Activated CD8-positive, alpha-beta memory T cell treated with anti-CD3 and anti-CD28 coated beads for 36 hours (primary cell): ENCODE measurements at places on chromosomes 6 and 20. TPM values are rescaled to one million over a fixed set of nuclear protein-coding genes. Genes with fewer than 3 reads are reported as not detected.

Gene NKX2-4
- total RNA-seq = not detected

Gene MYMX
- not detected for total RNA-seq

Gene PRSS35
- not detected for total RNA-seq

Gene RNF182
- not detected for total RNA-seq

Gene PCSK2
- total RNA-seq = not detected

Gene STAU1
- total RNA-seq = 76.4 TPM

Gene IL17A
- total RNA-seq = 0.78 TPM

Gene TRIM15
- total RNA-seq = not detected

Gene PKIB
- not detected for total RNA-seq

Gene TRIM10
- not detected for total RNA-seq

Gene RAET1L
- not detected for total RNA-seq

Gene FNDC1
- not detected for total RNA-seq

Gene IRAK1BP1
- total RNA-seq = 3.0 TPM

Gene MCHR2
- not detected for total RNA-seq

Gene POU5F1
- total RNA-seq = 0.15 TPM

Gene CRIP3
- 1.2 TPM for total RNA-seq

Gene TAPBP
- total RNA-seq = 184 TPM

Gene RCAN2
- total RNA-seq = 0.36 TPM

Gene HLA-DRB1
- total RNA-seq = 10.9 TPM

Gene VGLL2
- total RNA-seq = not detected

Gene LY6G6D
- not detected for total RNA-seq

Gene CYP21A2
- total RNA-seq = 0.23 TPM

Gene NXT1
- 48.7 TPM for total RNA-seq

Gene GNAS-AS1
- total RNA-seq = 1.3 TPM

Gene SSTR4
- not detected for total RNA-seq

Gene NKX2-2
- total RNA-seq = not detected

Gene GLP1R
- total RNA-seq = 0.15 TPM

Gene ETV7
- total RNA-seq = 0.36 TPM

Gene SAMD5
- total RNA-seq = not detected

Gene RAET1G
- total RNA-seq = not detected

Gene TMEM200A
- 0.70 TPM for total RNA-seq

Gene MMP24
- not detected for total RNA-seq

Gene RIPPLY2
- not detected for total RNA-seq

Gene HCRTR2
- total RNA-seq = not detected

Gene PAK5
- not detected for total RNA-seq

Gene HUS1B
- total RNA-seq = 0.71 TPM

Gene SAMD3
- 4.6 TPM for total RNA-seq

Gene SLC22A2
- not detected for total RNA-seq

Gene PHF3
- 41.4 TPM for total RNA-seq

Gene GCNT2
- 1.7 TPM for total RNA-seq

Gene COL21A1
- not detected for total RNA-seq

Gene TNF
- total RNA-seq = 162 TPM

Gene PPP1R3G
- not detected for total RNA-seq

Gene MYCT1
- not detected for total RNA-seq

Gene PNLDC1
- 0.30 TPM for total RNA-seq
